ENCODE measurements at places on chromosomes 7 and 10.

DNA sequence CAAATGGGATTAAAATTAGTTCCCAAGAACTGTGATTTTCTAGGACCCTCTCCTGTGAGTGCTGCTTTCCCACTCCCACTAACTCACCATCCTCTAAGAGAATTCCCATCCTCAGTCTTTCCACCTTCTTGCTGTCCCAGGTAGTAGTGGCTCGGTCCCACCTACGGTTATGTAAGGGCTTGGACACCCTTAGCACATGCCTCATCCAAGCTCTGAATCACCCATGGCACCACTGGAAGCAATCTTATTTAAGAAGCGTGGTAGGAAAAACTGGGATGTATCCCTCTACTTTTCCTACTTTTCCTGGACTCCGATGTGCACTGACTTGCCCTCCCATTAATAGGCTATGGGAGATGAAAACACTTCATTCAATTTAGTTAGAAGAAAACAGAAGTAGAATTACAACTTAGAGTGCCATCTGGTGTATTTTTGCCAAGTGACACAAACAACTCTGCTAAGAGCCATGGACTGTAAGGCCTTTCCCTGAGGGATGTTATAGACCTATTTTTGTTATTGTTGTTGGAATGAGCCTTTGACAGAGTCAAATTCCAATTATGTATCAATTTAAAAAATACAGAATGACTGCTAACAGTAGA lies 13.7 kb upstream of the ANKRD22 start:
- DNase-seq, result no peak

- no peak for DNase-seq
Observed at GRCh38 chr7:988426-988911, 5.5 kb downstream of the CYP2W1 start.

- DNase-seq, result no peak
Observed at GRCh38 chr7:118129041-118129795, 54.7 kb upstream of the LSM8 start.

DNA sequence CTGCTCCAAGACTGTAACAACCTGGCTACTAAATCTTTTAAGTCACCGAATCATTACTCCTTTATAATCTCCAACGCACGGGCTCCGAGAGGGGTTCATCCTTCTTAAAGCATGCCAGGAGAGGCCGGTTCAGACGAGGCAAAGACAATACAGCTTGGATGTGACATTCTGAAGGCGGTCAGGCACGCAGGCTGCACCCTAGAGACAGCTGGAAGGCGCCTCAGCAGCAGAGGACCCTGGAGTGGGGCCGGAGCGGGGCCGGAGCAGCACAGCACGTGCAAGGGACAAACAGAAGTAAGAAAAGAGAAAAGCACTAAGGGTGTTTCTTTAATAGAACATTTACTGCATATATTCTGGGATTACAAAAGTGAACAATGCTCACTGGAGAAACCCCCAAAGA lies 97.8 kb upstream of the PPP2R2D start:
- no peak for DNase-seq

DNA sequence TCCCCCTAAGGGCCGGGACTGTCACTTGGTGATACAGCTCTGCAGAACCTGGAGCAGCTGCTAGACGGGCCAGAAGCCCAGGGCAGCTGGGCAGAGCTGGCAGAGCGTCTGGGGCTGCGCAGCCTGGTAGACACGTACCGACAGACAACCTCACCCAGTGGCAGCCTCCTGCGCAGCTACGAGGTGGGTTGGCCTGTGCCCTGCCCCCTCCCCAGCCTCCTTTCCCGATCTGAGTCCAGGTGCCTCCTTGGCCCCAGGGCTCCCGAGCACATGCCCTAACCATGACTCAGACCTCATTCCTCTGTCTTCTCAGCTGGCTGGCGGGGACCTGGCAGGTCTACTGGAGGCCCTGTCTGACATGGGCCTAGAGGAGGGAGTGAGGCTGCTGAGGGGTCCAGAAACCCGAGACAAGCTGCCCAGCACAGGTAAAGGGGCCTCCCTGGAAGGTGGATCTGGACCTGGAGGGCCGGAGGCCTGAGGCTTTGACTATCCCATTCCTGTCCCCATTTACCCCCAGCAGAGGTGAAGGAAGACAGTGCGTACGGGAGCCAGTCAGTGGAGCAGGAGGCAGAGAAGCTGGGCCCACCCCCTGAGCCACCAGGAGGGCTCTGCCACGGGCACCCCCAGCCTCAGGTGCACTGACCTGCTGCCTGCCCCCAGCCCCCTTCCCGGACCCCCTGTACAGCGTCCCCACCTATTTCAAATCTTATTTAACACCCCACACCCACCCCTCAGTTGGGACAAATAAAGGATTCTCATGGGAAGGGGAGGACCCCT lies 6.4 kb downstream of the NFKB2 start:
- DNase-seq, result no peak

DNA sequence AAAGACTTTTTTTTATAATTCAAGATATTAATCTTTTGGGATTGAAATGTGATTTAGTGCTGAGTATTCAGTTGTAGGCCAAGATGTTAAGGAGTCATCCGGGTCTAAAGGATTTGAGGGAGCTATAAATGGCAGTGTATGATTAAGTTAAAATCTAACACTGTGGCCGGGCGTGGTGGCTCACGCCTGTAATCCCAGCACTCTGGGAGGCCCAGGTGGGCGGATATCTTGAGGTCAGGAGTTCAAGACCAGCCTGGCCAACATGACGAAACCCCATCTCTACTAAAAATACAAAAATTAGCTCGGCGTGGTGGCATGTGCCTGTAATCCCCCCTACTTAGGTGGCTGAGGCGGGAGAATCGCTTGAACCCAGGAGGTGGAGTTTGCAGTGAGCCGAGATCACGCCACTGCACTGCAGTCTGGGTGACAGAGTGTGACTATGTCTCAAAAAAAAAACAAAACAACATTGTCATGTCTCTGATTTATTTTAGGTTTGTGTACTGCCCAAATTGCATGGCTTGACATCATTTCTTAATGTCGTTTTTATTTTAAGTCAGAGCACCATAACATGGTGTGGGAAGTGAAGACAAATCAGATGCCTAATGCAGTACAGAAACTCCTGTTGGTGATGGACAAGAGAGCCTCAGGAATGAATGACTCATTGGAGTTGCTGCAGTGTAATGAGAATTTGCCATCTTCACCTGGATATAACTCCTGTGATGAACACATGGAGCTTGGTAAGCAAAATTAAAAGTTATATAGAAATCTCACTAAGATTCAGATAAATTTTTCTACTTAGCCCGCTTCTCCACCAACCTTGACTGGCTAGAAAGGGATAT lies 10.7 kb downstream of the HBP1 start:
- no peak for DNase-seq

GRCh38 chr10:62924344-62924748 lies 108.2 kb upstream of the EGR2 start:
- DNase-seq, result no peak

- no peak for DNase-seq
Observed at GRCh38 chr10:129742742-129743550, 221.1 kb downstream of the EBF3 start.

DNA sequence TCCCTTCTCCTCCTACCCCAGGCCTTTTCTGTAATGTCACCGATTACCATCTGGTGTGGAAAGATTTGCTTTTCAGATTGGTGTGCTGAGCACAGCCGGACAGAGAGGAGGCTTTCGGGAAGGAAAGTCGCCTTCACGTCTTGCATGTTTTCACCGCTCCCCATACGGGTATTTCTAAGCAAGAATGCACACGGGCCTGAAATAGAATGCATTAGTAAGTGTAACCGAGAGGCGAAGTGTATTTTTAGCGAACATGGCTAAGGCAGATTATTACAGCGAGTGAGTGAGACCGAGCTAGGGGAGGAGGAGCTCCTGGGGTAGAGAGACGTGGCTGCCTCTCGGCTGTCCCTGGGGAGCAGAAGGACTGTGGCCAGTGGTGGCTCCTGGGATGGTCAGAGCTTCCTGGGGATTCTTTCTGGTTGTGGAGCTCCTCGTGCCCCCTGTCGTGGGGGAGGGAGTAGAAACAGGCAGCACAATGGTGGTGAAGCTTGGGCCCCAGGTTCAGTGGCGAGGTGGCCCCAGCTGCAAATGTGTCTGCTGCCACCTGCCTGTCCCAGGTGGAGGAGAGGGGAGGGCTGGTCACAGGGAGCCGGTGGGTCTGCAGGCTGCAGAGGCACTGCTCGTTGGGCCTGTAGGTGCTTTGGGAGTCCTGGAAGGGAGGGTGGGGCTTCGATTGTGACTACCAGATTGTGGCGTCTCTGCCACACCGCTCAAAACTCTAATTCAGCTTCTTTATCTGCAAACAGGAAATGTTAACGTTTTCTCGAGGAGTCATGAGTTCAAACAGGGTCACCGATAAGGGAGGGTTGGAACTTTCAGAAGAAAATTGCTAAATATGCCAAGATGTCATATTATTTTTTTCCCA lies 135.8 kb downstream of the CAMK1D start:
- DNase-seq, result no peak

DNA sequence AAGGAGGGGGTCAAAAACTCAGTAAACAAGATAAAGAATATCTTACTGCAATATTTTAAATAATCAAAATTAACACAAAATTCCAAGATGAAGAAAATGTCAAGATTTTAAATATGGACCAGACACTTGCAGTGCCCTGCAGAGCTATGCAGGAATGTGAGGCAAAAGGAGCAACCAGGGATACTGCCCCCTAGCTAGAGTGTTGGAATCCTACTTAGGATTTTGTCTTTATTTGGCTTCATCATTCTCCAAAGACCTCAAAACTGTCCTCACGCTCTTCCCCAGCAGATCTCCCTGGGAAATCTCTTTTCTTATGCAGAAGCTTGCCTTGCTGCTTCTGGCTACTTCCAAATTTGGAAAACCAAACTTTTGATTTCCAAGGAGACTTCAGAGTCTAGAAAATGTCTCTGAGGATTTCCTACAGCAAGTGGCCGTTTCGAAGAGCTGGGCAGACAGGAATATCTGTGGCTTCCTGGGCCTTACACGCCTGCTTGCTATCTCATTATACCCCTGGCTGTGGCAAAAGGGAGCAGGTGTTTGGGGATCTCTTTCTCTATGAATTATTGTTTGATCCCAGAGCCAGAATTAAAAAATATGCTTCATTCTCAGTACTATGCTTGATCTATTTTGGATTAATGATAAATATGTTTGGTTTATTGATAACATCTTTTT lies 232.2 kb upstream of the BMPER start:
- DNase-seq, result no peak

- DNase-seq, result no peak
Observed at GRCh38 chr10:119450606-119451299, 91.8 kb downstream of the RGS10 start.

DNA sequence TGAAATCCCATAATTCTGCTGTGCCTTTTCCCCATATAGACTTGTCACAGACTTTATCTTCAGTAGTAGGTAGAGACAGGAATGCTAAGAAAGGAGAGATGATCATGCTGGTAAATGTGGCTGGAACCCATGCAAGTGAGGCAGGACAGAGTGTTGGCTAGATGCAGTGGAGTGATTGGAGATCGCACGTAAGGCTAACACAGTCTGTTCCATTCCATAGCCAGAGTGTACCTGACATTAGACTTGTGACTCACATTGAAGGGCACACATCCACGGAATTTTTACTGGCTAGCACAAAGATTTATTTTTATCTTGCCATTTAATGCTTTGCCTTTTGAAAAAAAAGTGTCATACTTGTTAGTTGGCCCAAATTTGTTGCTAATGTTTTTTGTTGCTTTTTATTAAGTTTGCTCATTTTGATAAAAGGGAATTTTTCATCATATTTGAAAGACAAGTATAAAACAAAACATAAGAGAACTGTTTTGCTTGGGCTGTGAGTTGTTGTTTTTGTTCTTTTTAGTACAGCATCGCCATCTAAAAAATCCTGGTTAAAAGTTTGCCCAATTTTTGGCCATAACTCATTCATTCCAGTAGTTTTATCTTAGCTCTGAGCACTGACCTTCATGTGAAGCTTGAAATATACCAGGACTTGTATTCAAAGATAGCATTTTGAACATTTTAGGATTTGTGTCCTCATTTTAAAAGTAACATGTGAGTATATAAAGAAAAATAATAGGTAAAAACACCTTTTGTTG lies 81.0 kb downstream of the CPED1 start:
- no peak for DNase-seq

- DNase-seq, result no peak
Observed at GRCh38 chr7:18671176-18671575, 175.6 kb downstream of the HDAC9 start.

- DNase-seq, result no peak
Observed at GRCh38 chr10:28837613-28838390, 160.5 kb downstream of the BAMBI start.

DNA sequence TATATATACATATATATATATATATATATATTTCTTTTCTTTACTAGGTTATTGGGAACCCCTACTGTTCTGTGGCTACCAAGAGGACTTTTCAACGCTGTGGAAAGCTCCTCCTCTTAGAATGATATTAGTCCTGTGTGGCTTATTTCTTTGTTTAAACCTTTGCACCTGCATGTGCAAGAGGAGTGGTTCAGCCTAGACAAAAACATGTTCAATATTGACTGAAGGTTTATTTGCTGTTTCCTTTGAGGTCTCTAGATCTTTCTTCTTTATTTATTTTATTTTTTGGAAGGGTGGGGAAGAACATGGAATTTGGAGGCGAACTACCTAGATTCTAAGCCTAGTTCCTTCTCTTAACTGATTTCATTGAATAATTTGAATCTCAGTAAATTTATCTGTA lies 118.1 kb downstream of the GNAT3 start:
- peak; percentile 69 for DNase-seq

GRCh38 chr7:101848208-101848951 lies 31.0 kb downstream of the CUX1 start:
- no peak for DNase-seq

DNA sequence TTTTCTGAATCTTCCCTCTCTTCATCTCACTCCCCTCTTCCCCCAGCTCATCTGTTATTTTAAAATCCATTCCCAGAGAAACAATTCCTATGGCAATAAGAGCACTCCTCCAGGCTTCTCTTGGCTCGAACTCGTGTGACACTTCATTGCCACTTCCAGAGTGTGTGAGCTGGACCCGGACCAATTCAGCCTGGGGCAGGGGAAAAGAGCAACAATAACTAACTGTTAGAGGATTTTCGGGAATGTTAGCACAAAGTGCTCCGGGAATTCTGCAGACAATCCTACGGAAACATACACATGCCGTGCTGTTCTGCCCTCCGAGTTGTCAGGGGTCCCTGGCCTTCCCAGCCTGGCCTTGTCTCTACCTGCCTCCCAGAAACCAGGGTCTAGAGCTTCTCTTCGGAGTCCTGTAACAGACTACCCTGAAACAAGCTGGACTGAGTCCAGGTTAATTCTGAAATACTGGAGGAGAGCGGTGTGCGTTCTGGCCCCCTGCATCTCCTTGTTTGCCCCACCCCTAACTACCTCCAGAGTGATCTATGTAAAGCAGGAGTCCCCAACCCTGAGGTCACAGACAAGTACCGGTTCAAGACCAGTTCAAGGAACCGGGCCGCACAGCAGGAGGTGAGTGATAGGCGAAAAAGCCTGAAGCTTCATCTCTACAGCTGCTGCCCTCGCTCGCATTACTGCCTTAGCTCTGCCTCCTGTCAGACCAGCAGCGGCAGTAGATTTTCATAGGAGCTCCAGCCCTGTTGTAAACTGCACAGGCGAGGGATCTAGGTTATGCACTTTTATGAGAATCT lies 11.3 kb downstream of the COL26A1 start:
- DNase-seq, result no peak

GRCh38 chr7:16060502-16060901 lies 360.8 kb downstream of the CRPPA start:
- no peak for DNase-seq

All from NCI-H1092 (cell line).